Erythroblast (primary cell): ENCODE measurements at places on chromosomes 7 and 10.

GRCh38 chr7:72753781-72754180 lies 74.2 kb downstream of the TYW1B start:
- no peak for DNase-seq

DNA sequence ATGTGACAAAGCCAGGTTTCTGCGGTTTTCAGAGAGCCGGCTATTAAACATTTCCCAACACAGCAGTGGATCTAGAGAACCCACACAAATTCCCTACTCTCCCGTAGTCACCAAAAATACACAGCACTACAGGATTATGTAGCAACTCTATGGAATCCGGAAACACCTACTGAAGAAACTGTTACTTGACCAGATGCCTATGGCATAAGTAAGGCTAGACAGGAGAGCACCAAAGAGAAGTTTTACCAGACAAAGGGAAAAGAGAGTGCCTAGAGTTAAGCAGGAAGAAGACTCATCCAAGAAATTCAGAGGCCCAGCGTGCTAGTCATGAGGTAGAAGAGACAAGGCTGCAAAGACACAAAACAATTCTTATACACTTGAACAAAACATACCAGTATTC lies 321.1 kb downstream of the PARD3 start:
- DNase-seq: no peak

DNA sequence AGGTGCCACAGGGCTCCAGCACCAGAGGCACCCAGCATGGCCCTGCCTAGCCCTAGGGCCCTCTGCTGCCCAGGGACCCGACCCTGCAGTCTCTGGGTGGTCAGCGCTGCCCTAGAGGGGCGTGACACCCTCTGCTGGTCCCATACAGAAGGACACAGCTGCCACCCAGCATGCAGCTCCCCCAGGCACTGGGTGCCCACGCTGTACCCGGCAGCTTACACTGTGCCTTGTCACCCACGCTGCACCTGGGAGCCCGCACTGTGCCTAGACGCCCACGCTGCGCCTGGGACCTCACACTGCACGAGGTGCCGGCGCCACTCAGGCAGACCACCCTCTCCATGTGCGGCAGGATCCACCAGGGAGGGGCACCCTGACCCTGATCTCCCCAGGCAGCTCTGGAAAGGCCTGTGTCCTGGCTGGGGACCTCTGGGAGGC lies 55.2 kb downstream of the PWWP2B start:
- DNase-seq: no peak

DNA sequence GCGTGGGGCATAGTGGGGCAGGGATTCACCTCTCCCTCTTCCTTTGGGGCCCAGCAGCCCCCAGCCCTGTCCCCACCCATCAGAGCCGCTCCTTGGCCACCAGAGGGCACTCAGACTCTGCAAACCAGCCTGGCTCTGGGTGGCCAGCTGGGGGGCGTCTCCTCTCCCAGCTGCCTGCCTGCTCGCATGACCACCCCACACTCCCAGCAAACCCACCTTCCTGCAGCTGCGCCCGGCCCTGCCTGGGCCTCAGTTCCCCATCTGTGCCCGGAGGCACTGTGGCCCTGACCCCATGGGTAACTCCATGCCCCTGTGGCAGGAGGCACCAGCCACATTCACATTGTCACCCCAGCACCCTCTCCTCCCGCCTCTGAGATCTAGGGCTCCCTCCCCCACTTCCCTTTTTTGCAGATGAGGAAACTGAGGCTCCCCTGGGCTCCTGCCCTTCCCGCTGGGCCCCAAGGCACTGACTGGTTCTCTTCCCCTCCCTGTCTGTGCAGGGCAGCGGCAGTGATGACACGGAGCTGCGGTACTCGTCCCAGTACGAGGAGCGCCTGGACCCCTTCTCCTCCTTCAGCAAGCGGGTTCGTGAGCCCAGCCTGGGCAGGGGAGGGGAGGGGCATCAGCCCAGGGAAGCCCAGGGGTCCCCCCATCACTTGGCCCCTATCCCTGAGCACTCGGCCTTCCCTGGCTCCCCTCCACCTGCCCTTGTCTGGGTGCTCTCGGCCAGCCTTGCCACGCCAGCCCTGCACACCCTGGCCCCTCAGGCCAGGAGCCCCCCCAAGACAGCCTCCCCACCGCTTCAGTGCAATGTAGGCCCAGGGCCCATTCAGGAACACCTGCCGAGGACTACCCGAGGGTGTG lies 6.9 kb upstream of the SH2B2 start:
- DNase-seq: peak; percentile 68

- DNase-seq: no peak
Observed at GRCh38 chr10:27687326-27687725, 58.3 kb downstream of the MKX start.

DNA sequence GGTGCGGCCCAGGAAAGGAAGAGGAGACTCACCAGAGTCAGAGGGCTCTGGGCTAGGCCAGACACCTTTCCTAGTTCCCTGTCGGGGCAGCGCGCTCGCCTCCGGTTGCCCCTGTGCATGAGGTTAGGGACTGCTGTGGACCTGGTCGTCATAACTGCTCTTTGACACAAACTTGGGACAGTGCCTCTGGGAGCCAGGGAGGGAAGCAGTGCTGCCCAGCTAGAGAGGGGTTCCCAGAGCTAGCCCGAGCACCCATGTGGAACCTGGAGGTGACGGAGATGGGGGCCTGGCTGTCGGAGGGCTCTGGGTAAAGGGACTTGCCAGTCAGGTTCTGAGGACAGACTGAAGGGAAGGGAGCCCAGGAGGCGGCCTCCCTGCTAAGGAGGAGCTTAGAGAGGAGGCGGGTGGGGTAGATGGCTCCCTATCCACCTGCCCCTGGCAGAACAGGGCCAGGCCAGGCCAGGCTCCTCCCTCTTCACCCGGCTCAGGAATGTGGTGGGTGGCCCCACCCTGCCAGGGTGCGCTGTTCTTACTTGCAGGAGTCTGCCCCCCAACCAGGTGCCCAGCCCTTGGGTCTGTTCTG lies 29.7 kb downstream of the AGAP3 start:
- DNase-seq: no peak

DNA sequence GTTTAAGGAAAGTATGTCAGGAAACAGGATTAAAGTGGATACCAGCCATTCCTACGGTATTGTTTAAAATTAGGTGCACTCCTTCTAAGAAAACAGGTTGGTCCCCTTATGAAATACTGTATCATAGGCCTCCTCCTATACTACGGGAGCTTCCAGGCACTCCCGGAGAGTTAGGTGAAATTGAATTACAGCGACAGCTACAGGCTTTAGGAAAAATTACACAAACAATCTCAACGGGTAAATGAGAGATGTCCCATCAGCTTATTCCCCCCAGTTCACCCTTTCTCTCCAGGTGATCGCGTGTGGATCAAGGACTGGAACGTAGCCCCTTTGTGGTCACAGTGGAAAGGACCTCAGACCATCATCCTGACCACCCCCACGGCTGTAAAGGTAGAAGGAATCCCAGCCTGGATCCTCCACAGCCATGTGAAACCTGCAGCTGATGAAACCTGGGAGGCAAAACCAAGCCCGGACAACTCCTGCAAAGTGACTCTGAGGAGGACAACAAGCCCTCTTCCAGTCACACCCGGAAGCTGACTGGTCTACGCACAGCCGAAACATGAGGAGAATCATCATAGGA lies 25.1 kb upstream of the GHITM start:
- DNase-seq: no peak

DNA sequence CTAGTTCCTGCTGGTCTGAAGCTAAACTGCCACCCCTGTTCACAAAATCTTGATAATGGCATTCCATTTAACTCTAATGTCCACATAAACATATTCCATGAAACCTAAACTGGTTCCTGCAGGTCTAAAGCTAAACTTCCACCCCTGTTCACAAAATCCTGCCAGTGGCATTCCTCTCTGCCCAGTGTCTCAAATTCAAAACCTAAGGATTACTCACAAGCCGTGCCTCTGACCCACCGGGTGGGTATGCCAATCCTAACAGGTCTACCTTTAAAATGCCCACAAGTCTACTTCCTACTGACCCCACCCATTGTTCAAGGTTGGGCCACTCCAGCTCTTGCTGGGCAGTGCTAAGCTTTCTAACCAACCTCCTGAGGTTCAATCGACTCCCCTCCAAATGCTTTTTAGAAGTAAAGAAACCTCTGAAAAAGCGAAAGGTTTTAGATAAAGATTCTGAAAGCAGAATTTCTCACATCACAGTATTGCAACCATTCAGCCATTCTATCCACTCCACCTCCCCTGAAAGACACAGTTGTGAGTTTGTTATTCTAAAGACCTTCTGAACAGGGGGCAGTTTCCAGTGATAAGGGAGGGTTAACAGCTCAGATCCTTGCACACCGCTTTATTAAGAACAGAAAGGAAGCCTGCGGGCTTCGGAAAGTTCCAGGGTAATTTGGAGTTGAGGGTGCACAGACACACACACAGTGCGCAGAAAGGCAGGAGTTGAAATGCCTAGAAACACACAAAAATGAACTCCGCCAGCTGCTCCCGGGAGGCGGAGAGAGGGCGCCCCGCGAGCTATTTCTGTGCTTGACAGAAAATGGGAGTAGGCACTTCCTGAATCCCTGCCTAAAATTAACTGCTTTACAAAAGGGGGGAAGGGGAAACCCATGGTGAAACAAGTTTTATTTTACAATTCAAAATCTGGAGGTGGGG lies 87.7 kb downstream of the TNS3 start:
- DNase-seq: no peak

- DNase-seq: no peak
Observed at GRCh38 chr7:115574681-115575291, 455.8 kb downstream of the TFEC start.

DNA sequence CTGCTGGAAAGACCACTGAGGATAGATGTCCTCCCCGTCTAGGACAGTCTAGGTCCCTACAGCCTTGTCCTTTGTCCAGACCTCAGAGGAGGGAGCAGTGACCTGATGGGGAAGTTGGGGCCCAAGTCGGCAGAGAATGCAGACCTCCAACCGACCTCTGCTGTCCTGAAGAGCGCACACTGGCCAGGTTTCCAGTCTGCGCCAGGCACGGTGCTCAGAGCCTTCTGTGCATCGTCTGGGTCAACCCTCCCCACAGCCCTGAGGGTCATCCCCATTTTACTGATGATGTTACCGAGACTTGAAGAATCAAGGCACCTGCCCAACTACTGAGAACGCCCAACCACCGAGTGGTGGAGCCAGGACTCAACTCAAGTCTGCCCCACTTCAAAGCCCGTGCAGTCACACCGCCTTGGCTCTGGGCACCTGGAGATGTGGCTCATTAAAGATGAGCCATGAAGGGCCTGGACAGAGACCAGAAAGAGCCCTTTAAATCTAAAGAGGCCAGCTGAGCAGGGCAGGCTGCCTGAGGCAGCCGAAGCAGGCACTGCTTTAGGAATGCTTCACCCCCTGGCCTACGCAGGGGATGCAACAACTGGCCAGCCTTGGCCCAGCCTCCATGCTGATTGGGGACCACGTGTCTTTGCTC lies 4.4 kb downstream of the ITPRIP start:
- DNase-seq: no peak

- no peak for DNase-seq
Observed at GRCh38 chr7:70681469-70682350, 450.2 kb upstream of the GALNT17 start.

DNA sequence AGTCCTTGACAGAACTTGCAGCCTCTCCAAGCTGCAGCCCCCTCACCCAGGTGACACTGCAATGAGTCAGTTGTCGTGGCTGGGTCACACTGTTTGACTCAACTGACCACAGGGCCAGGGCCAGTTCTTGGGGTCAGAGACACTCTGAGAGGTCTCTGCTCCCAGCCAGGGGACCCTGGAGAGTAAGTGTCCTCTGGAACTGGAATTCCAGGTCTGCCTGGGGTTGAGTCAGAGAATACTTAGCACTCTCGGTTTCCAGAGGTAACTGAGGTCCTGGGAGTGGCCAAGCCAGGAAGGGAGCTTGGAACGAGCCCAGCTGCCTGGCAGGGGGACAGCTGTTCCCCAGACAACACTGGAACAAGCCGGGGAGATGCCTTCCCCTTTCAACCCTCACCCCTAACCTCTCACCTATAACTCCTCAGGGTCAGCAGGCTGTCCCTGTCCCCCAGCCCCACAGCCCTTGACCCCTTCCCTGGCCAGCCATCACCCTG lies 2.2 kb upstream of the MYL10 start:
- no peak for DNase-seq

DNA sequence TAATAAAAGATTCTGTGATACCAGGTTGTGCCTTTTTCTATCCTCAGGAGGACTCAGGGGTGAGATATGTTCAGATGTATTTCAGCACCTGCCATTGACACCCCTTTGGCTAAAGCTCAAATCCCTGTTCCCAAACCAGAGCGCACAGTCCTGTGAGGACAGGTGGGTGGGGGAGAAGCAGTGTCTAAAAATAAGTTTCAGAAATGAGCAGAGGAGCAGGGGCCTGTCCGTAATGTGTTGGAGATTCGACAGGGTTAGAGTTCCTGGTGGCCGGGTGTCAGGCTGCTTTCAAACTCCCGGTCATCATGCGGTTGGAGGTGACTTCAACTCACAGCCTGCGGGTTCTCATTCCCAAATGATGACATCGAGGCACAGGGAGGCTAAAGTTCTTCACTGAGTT lies 211.5 kb downstream of the KLF6 start:
- no peak for DNase-seq

- DNase-seq: no peak
Observed at GRCh38 chr7:154859747-154860620, 142.9 kb downstream of the PAXIP1 start.

- DNase-seq: no peak
Observed at GRCh38 chr7:80542398-80542797, 30.5 kb upstream of the GNAT3 start.

DNA sequence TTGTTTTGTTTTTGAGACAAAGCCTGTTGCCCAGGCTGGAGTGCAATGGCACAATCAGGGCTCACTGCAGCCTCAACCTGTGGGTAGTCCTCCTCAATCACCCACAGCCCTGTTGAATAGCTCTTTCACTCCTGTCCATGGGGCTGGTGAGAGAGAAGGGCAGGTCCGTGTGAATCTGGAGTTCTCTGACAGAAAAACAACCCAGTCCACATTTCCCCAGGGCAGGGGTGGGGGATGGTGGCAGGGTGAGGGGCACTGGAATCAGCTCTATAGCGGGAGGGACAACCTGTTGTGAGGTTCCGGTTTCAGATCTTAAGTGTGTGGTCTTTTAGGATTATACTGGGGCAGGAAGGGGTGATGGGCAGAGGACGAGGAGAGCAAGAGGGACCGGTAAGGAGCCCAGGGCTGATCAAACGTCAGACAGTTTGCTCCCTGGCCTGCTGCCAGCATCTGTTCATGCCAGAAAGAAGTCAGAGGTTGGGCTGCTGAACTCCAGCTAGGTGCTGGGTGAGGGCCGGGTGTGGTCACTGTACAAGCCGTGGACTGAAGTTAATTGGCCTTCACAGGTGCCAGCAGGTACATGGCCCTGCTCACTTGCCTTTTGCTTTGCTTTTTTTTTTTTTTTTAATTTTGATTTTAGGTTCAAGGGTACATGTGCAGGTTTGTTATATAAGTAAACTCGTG lies 33.2 kb upstream of the MKRN1 start:
- DNase-seq: peak; percentile 90
